GM19239 (cell line): ENCODE measurements at places on chromosomes 16 and 17.

GRCh38 chr16:65667011-65667578 lies 545.2 kb upstream of the CDH11 start:
- DNase-seq = no peak

DNA sequence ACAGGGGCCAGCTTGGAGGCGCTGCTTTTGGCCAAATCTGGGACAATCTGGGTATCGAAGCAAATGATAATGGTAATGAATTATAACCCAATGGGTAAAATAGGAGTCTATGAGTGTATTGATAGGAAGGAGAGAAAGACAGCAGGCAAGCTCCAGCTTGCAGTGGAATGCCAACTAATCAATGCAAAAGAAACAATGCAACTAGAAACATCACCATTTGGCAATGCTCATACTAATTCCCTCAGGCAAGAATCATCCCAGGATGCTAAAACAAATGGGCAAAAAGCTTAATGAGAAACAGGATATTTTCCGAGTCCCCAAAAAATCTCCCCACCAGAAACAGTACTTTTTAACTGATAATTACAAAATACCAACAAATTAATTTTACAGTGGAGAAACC lies 64.7 kb downstream of the ADCY9 start:
- no peak for DNase-seq

- DNase-seq = peak; percentile 81
These were observed 6.6 kb upstream of the ATP6V0C start for GRCh38 chr16:2507052-2507659.

DNA sequence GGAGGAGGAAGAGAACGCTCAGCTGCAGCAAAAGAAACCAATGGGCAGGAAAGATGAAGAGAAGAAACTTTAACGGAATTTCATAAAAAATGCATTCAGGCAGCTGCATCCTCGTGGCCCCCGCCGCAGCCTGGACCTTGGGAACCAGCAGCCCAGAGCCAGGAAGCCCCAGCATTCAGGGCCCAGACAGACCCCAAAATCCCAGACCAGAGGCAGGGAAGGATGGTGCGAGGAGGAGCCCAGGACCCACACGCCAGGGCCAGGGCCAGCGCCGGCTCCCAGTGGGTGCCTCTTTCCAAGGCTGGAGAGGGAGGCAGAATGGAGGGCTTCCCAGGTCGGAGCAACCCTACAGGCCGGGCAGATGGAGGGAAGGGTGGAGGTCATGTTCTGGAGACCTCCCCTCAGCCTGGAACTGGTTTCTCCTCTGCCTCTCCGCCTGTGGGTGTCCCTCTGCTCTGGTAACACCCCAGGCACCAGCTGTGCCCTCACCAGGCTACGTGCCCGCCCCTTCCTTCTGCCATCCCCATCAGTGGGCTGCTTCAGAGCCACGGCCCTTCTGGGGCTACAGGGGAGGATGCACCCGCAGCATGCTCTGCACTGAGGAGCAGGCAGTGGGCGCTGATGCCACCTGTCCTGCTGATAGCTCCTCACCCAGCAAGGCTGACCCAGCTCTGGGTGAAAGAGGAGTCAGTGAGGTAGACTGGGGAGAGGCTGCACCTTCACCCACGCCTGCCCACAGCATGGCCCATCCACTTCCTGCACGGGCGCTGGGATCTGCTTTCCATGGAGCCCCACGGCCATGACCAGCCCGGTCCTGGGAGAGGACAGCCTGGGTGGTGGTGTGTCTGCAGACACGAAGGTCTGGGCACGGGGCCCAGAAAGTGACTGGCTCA lies 1.2 kb upstream of the MIF4GD start:
- peak; percentile 63 for DNase-seq

DNA sequence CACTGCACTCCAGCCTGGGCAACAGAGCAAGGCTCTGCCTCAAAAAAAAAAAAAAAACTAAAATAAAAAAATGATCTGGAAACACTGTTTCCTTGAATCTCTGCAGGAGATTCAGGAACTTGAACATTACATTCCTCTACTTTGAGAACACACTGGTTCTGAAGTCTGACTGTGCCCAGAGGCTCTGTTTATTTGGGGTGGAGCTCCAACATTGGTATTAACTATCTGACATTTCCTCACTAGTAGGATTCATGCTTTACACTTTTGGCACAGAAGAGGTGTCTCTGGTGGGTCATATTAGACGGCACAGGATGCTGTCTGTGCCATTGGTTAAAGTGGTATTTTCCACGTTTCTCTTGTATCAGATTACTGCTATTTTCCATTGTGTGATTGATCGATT lies 10.4 kb downstream of the SULT1A2 start:
- no peak for DNase-seq

DNA sequence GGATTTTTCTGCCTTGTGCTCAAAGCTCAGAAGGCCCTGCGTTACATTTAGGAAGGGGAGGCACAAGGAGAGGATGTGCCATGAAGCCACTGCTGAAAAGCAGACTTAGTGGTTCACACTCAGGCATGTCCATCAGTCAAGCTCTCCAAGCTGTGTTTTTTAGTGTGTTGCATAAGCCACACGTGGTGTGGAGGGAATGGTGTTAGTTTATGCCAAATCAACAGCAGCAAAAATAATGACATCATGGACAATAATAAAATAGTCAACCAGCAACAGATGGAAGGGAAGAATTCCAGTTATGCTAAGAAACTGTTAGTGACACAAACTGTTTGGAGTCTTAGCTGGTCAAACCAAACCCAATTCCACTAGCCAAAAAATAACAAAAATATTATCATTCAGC lies 438.3 kb downstream of the NPIPA7 start:
- no peak for DNase-seq

- DNase-seq = no peak
These were observed 11.5 kb downstream of the KCNG4 start for GRCh38 chr16:84228256-84228838.

- DNase-seq = no peak
These were observed 3.2 kb downstream of the SLC12A3 start for GRCh38 chr16:56868175-56868574.

DNA sequence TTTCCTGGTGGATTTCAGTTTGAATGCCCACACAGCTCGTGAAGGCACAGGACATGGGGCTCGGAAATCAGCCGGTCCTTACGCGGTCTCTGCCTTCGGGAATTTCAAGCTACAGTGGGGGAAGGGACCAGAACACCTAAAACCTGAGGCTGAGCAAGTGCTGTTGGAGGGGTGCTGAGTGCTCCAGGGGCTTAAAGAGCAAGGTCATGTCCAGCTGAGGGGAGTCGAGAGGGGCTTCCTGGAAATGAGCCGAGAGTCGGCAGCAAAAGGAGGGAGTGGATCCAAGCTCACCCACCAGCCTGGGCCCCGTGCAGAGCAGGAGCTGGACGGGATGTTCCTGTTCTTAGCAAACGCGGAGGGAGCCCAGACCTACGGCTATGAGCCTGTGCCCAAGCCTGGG lies 73.2 kb upstream of the RPL38 start:
- no peak for DNase-seq
